ENCODE measurements at places on chromosomes 6 and 20. TPM values are rescaled to one million over a fixed set of nuclear protein-coding genes. Genes with fewer than 3 reads are reported as not detected.

DNA sequence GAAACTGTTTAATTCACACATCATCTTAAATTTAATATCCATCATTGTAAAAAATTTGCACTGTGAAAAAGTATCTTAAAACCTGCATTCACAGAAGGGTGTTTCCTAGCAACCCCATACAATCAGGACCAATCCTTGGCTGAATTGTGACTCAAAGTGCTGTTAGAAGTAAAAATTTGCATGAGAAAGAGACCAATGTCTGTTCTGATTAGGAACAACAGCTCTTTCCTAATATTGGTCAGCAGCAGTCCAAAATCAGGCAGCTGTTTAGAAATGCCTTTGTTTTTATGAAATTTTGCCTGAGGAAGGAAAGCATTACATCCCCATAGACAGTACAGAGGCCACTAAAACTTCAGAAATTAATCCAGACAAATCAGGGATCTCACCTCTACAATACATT lies 987.0 kb downstream of the HACE1 start:
- H3K36me3 ChIP-seq, result no peaks in the 10 kb centered on the region
- H3K27ac ChIP-seq, result no peak overlapping the region
- no peaks in the 10 kb centered on the region for H3K4me1 ChIP-seq
- DNase-seq, result no peak
- no peak overlapping the region for H3K4me3 ChIP-seq

- no peaks in the 10 kb centered on the region for H3K4me1 ChIP-seq
- DNase-seq, result no peak
- no peak overlapping the region for H3K27ac ChIP-seq
- no peaks in the 10 kb centered on the region for H3K27me3 ChIP-seq
- no peak overlapping the region for H3K4me3 ChIP-seq
Observed at GRCh38 chr6:9927275-9927674, 487.6 kb downstream of the TFAP2A start.

GRCh38 chr20:61761453-61762166 lies 304.1 kb downstream of the TAF4 start:
- no peak overlapping the region for H3K4me3 ChIP-seq
- H3K27me3 ChIP-seq, result no peaks in the 10 kb centered on the region
- H3K36me3 ChIP-seq, result no peaks in the 10 kb centered on the region
- no peak for DNase-seq
- H3K27ac ChIP-seq, result no peak overlapping the region

- H3K27me3 ChIP-seq, result no peaks in the 10 kb centered on the region
- no peak overlapping the region for H3K4me3 ChIP-seq
- H3K36me3 ChIP-seq, result no peaks in the 10 kb centered on the region
- no peaks in the 10 kb centered on the region for H3K4me1 ChIP-seq
Observed at GRCh38 chr20:59650418-59650817, 46.1 kb downstream of the PHACTR3 start.

- H3K4me3 ChIP-seq, result no peak overlapping the region
- H3K4me1 ChIP-seq, result peaks cover 29% of the 10 kb centered on the region
- no peaks in the 10 kb centered on the region for H3K36me3 ChIP-seq
- peak overlapping the region; percentile 66 for H3K27ac ChIP-seq
- no peak for DNase-seq
- peaks cover 33% of the 10 kb centered on the region for H3K27me3 ChIP-seq
Observed at GRCh38 chr20:63854069-63854765, 7.1 kb upstream of the ABHD16B start.

SSTR4 gene
- total RNA-seq, result not detected

SOBP gene
- 9.4 TPM for total RNA-seq

TRERF1 gene
- 8.0 TPM for total RNA-seq
